ENCODE measurements at places on chromosomes 12 and 14. TPM values are rescaled to one million over a fixed set of nuclear protein-coding genes. Genes with fewer than 3 reads are reported as not detected.

FITM1 gene
- total RNA-seq: not detected

ATN1 gene
- total RNA-seq: 17.5 TPM

TMEM119 gene
- total RNA-seq: 0.49 TPM

SLCO1C1 gene
- total RNA-seq: not detected

CREBL2 gene
- total RNA-seq: 17.6 TPM

SLCO1A2 gene
- not detected for total RNA-seq
